Astrocyte (in vitro differentiated cells and primary cell): ENCODE measurements at places on chromosomes 16 and 17.

- no peak for DNase-seq
Measured at GRCh38 chr17:14033166-14033565, 36.1 kb upstream of the COX10 start.

DNA sequence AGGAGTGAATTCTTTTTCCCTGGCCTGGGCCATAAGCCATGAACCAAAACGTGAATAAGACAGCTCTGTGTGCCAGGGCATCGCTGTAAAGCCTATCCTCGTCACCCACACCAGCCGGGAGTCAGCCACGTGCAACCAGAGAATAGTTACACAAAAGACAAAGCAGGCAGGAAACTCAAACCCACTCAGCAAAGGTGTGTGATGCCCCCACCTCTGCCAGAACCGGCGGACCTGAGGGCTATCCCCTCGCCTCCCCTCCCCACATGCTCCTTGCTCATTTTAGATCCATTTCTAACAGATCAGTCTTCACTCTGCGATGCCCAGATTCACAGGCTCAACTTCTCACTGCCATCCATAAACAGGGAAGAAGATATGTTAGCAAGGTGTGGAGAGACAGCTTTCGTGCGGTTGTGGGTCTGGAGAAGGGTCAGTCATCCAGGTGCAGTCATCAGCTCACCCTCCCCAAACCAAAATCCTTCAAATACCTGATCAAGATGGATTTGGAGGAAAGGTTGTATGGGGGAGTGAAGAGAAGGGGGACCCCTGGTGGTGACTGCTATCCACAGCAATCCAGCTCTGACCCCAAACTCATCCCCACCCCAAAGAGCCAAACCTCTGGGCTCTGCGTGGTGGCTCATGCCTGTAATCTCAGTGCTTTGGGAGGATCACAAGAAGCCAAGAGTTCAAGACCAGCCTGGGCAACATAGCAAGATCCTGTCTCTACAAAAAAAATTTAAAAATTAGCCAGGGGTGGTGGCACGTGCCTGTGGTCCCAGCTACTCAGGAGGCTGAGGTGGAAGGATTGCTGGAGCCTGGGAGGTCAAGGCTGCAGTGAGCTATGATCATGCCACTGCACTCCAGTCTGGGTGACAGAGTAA, 219.2 kb downstream of the C16orf78 start:
- peak; percentile 4 for DNase-seq

- DNase-seq = no peak
Measured at GRCh38 chr16:11235703-11235991, 20.4 kb downstream of the SOCS1 start.

DNA sequence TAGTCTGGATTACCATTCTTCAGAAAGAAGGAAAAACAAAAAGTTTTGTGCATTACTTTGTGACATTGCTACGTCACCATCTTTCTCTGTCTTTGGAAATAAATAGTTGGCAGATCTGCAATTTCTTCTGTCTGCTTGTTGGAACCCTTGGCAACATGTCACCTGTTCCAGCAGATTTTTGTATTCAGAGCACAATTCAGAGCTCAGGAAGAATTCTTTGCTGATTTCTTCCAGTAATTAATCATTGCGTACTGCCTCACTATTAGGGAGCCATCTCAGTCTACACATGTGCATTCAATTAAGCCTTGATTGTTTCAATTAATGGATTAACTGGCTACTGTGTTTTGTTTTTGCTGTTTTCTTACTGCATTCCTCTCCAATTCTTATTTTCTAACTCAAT, 467.2 kb downstream of the CDH8 start:
- DNase-seq = no peak

- no peak for DNase-seq
Measured at GRCh38 chr17:45313996-45314740, 2.7 kb downstream of the MAP3K14 start.

- DNase-seq = no peak
Measured at GRCh38 chr17:75908201-75908600, 3.5 kb upstream of the MRPL38 start.

DNA sequence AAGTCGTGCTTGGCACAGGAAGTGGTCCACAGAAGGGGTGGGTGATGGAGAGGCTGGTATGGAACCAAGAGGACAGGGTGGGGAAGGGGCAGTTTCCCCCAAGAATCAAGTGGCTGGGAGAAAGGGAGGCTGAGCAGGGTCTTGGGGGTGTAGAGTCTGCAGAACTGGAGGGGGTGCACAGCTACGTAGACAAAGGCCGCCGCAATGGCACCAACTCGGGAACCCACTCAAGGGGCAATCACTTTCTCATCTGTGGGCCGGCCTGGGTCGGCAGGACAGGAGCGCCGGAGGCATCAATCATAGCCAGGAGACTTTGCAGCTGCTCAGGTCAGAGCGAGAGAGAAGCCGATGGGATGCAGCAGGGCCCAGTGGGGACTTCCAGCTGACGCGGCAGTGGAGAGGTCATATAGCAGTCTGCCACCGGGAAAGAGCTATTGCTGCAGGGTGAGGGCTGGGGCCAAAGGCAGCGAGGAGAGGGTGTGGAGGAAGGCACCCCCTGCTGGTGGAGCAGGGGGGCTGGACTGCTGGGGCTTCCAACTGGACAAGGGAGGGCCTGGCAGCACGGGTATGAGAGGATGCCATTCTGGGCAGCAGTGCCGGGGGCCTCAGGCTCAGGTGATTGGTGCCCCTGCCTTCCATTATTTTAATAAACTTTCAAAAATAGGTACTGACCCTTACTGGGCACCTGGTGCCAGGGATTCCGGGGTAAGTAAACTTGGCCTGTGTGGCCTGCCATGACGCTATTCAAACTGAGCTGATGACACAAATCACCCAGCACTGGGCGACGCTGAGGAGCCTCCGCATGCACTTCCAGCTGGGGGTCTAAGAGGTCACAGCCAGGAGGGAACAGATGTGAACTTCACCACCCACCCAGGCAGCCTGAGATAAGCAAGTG, 52.5 kb upstream of the MTSS2 start:
- no peak for DNase-seq

- no peak for DNase-seq
Measured at GRCh38 chr16:14640538-14640937, 7.8 kb downstream of the BFAR start.

GRCh38 chr16:81445966-81446906, 1.6 kb downstream of the CMIP start:
- peak; percentile 41 for DNase-seq
